Endothelial cell of umbilical vein (primary cell): ENCODE measurements at places on chromosomes 2 and 18.
A peak's percentile ranks its signal among the peaks of the same experiment; 100 is the strongest.

- H3K27me3 ChIP-seq, result peaks cover 2% of the 10 kb centered on the region
- H3K36me3 ChIP-seq, result no peaks in the 10 kb centered on the region
- H3K4me1 ChIP-seq, result no peaks in the 10 kb centered on the region
- H3K4me3 ChIP-seq, result no peak overlapping the region
- no peak for DNase-seq
- no peak overlapping the region for H3K27ac ChIP-seq
These were observed 21.1 kb upstream of the MALT1 start for GRCh38 chr18:58649966-58650816.

DNA sequence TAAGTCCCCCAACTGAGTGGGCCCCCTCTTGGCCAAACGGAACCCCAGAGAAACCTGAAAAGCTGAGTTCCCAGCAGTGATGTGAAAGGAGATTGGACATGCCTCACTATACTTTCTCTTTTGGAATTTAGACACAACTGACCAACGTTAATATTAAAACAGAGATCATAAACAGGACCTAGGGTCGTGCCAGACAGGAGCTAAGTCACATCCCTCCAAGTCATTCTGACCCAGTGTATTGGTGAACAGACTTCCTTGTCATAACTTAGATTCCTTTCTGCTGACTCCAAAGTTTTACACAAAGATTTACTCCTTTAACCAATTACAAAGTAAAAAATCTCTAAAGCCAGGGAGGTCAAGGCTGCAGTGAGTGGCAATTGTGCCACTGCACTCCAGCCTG, 46.9 kb downstream of the UXS1 start:
- H3K27ac ChIP-seq, result peak overlapping the region; percentile 17
- H3K36me3 ChIP-seq, result peaks cover 3% of the 10 kb centered on the region
- no peak overlapping the region for H3K4me3 ChIP-seq
- peaks cover 5% of the 10 kb centered on the region for H3K4me1 ChIP-seq
- peak; percentile 51 for DNase-seq

DNA sequence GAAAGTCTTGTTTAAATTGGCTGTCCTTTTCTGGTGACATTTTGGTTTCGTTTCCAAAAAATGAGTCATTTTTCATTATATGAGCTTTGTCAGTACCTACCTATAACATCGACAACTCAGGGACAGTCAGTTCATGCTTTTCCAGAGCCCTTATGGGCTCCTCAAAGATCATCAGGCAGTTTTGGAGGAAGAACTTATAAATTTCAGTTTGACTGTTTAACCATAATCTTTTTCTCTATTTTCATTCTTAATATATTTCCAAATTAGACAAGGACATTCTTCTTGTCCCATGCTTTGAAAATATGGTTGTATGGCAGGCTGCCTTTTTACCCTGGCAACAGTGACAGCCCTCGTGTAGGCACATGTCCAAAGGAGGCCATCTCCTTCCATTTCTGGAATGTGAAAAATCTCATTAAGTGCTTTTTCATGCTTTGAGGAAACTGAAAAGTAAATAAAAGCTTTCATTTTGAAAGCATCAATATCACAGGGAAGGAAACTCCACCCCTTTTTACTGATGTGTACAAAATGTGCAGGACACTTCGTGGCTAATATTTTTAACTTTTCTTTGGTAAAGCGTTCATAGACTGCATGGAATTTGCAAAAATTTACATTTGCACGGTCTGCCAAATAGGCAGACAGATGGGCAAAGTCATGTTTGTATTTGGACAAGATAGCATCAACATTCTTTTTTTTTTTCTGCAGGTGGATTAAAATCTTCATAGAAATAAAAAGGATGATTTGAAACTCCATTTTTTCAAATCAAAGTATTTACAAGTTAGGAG, 7.2 kb upstream of the PROC start:
- no peaks in the 10 kb centered on the region for H3K27me3 ChIP-seq
- DNase-seq, result peak; percentile 60
- H3K36me3 ChIP-seq, result no peaks in the 10 kb centered on the region
- no peak overlapping the region for H3K4me3 ChIP-seq
- peaks cover 45% of the 10 kb centered on the region for H3K4me1 ChIP-seq
- peak overlapping the region; percentile 70 for H3K27ac ChIP-seq

GRCh38 chr2:11796190-11797171, 50.0 kb downstream of the LPIN1 start:
- no peak overlapping the region for H3K27ac ChIP-seq
- DNase-seq, result no peak
- no peaks in the 10 kb centered on the region for H3K27me3 ChIP-seq
- H3K4me1 ChIP-seq, result no peaks in the 10 kb centered on the region
- no peak overlapping the region for H3K4me3 ChIP-seq
- peaks cover 39% of the 10 kb centered on the region for H3K36me3 ChIP-seq
